ENCODE measurements at places on chromosomes 6 and 20.
A peak's percentile ranks its signal among the peaks of the same experiment; 100 is the strongest.

DNA sequence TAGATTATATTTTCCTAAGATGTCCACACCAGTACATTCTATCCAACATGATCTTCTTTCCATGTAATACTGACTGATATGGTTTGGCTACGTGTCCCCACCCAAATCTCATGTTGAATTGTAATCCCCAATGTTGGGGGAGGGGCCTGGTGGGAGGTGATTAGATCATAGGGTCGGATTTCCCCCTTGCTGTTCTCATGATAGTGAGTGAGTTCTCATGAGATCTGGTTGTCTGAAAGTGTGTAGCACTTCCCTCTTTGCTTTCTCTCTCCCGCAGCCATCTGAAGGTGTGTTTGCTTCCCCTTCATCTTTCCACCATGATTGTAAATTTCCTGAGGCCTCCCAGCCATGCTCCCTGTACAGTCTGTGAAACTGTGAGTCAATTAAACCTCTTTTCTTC, 12.2 kb upstream of the HBS1L start:
- DNase-seq, result no peak

DNA sequence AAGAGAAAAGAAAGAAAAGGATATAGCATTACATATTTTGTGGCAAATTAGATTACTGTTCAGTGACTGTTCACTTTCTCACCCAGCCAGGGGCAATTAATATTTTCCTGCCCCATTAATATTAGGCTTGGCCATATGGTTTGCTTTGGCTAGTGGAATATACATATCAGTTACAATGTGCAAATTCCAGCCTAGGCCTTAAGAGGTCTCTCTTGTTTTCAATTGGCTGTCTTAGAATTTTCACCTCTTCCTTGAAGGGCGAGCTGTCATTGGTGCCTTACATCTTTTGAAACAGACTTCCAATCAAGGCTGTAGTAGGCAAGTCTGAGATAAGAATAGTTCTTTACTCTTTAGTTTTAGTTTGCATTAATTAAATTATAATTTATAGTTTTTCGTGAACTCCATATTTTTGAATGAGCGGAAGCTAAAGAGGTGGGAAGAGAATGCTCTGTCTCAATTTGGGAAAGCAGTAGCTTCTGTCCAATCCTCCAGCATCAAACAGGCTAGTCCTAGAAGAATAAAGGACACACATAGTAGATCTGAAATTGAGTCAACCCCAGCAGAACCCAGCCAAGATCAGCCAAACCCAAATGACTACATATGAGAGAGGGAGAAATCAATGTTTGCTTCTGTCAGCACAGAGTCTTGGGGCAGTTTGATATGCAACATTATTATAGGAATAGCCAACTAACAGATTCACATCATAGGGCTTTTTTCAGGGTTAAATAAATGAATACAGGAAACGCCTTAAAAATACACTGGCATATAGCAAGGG, 6.3 kb upstream of the CSNK2A1 start:
- no peak for DNase-seq

DNA sequence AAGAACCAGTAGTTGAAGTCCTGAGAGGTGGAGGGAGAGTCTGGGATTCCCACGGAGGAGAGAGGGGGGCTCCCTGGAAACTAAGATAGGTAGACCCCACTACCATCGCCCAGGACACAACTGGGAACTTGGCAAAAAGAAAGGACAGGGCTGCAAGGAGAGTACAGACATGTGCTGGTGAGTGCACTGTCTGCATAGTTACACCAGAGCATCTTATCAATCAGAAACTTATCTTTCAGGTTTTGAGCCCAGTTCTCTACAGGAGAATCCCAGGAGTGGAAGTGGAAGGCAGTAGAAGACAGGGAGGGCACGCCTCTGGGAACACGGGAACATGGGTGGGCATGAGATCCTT, 12.2 kb downstream of the NFKBIL1 start:
- DNase-seq, result no peak

GRCh38 chr6:153096031-153096430, 35.1 kb downstream of the RGS17 start:
- no peak for DNase-seq

DNA sequence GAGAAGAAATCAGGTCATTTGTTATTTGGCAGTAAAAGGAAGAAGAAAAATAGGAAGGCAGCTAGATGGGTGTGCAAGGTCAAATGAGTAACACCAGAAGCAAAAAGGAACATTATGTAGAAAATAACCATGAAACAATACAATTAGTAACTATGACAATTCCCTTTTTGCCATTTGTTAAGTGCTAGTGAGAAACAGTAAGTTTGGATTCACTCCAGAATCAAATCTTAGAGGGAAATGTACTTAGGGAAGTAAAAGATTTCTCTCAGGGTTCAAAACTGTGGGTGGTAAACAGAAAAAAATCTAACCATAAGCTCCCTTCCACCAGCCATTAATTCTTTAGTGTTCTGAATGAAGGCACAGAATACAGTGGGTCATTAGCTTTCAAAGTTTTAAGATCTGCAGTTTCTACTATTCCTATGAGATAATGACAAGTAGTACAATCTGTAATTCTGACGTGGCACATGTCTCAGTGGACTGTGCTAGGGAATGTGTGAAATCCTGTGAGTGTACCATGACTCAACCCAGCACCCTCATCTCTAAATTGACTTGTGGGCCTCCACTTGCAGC, 17.1 kb downstream of the REPS1 start:
- DNase-seq, result no peak

- no peak for DNase-seq
Measured at GRCh38 chr6:1536526-1537429, 72.9 kb upstream of the FOXC1 start.

DNA sequence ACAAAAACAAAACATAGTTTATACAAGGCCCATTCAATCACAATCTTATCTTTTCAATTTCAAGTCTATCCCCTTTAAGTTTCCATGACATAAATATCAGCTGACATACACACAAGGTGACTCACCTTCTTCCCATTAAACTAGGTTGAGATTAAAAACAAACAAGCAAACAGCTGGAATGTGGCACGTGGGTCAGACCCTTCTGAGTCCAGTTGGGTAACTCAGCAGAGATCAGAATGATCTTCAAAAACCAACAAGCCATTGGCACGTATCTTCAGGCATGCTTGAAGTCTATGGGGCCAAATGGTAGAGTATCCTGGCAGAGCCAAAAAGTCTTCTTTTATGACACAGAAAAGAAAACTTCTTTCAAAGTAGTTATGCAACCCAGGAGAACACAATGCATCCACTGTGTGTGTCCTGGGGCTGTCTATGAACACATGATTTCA, 603.5 kb upstream of the CITED2 start:
- DNase-seq, result no peak

DNA sequence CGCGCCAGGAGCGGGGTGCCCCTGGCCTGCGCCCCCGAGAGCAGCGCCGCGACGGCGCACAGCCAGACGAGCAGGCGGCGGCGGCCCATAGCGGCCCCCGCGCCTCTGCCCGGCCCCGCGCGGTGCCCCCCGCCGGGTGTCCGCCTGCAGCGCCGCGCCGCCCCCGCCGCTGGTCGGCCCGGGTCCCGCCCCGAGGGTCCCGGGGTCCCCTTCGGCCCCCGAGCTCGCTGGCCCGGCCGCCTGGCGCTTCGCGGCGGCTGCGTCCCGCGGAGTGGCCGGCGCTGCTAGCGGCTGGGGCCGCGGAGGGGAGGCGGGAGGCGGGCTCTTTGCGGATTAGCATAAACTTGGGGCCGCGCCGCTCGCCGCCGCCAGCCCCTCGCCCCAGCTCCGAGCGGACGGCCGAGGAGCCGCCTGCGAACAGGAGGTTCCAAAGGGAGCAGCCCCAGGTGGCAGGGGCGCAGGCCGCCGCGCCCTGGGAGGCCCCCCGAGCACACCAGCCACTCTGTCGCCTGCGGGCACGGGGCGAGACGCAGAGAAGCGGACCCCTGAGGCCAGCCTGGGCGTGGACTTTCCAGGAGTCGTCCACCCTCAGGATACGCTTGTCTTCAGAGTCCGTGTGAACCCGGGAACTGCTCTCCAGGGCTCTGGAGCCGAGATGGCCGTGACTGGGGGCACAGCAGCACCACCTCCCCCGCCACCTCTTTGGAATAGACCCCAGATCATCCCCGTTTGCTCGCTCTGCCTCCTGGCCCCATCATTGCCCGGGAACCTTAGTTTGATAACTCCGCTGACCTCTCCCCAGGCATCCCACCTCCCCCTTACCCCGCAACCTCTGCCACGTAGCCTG, at the start of gene EMILIN3:
Gene EMILIN3, minus strand, starts transcription at position 273 of the 847 bp plus-strand sequence. Its CDS starts 184 bp downstream, at position 89.
- DNase-seq, result no peak

DNA sequence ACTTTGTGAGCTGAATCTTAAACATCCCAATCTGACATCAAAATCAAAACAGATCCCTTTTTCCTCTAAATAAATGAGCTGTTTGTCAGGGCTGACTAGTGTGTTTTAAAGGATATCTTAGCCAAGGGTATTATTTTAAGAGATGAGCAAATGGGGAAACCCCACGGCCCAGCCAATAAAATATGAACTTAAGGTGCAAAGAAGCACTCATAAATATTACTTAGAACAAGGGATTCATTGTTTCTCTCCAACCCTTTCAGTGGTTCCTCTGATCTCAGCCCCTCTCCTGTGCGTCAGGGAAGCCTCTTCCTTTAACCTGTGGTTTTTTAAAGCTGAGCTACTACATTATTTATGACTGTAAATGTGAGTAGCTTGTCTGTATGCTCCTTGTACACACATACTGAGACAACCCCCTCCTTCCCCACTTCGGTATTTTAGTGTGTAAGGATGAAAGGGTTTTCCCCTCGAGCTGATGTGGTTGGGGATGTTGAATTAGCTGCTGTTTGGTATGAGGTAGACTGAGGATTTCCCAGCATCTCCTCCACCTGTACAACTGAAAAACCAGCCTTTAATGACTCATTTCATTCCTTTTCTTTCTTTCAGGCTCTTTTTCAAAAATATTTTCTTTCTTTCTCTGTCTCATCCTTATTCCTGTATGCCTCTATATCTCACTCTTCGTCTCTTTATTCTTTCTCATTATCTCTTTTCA, 6.5 kb downstream of the BMP5 start:
- DNase-seq, result peak; percentile 1

- no peak for DNase-seq
Measured at GRCh38 chr6:104632588-104632987, 227.1 kb downstream of the HACE1 start.

DNA sequence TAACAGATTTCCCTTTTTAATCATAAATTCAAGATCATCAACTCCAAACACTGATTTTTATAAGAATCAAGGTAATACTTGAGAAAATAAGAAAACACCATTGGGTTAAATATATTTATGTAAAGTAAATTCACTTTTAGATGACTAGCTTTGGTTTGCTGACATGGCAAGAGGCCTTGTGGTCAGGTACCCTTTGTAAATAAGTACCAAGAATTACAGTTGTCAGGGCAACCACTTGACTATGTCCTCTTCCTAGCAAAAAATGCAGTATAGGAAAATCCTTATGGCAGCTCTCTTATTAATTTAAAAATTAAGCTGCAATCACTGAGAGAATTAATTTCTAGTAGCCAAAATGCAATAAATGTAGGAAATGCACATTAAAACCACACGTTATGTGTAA, 153.8 kb downstream of the INSM1 start:
- no peak for DNase-seq

DNA sequence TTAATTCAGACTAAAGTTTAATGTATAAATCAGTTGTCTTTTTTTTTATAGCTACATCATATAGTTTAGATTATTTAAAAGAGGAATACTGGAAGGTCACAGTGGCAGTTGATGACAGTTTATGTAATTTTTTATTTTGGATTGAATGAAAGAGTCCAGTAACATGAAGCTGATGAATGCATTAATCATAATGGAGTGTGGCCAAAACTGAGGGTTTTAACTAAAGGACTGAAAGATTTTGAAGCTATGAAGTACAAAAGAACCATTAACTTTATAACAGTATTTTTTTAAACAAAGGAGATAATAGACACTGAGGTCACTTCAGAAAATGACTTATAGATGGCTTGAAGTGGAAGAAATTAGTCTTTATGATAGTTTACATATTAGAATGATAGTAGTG, 41.3 kb downstream of the TRMT11 start:
- no peak for DNase-seq

- DNase-seq, result no peak
Measured at GRCh38 chr6:167569879-167570278, 245.0 kb downstream of the TTLL2 start.

- DNase-seq, result no peak
Measured at GRCh38 chr20:57939499-57939898, 229.7 kb upstream of the PMEPA1 start.

- no peak for DNase-seq
Measured at GRCh38 chr20:19071446-19071725, 141.1 kb upstream of the SLC24A3 start.

DNA sequence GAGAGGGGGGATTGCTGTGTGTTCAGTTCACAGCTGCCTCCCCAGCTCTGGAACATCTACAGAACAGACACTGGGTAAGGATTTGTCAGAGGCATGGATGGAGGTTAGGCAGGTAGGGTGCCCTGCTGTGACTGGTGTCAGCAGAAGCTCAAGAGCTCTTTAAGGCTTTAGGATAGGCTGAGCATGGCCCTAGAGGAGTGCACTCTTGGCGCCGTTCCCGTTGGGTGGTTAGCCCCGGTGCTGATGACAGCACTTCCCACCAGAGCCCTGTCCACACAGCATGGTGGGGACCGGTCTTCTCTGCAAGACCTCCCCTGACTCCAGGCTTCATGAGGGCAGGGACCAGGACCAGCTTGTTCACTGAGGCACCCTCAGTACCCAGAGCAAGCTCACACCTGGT, 262.0 kb downstream of the BMP7 start:
- DNase-seq, result no peak

- DNase-seq, result no peak
Measured at GRCh38 chr20:57987659-57988058, 240.8 kb downstream of the ANKRD60 start.

Data from stimulated activated CD4-positive, alpha-beta T cell treated with anti-CD3 and anti-CD28 coated beads, Interleukin-12 subunit alpha, Interleukin-12 subunit beta, amount 100 ng/mL, for 48 hours (primary cell).